ENCODE measurements at places on chromosomes 7 and 10.

- no peaks in the 10 kb centered on the region for H3K36me3 ChIP-seq
- H3K4me1 ChIP-seq: no peaks in the 10 kb centered on the region
- no peaks in the 10 kb centered on the region for H3K27me3 ChIP-seq
- no peak overlapping the region for H3K4me3 ChIP-seq
Observed at GRCh38 chr10:58028597-58029366, 238.9 kb downstream of the IPMK start.

DNA sequence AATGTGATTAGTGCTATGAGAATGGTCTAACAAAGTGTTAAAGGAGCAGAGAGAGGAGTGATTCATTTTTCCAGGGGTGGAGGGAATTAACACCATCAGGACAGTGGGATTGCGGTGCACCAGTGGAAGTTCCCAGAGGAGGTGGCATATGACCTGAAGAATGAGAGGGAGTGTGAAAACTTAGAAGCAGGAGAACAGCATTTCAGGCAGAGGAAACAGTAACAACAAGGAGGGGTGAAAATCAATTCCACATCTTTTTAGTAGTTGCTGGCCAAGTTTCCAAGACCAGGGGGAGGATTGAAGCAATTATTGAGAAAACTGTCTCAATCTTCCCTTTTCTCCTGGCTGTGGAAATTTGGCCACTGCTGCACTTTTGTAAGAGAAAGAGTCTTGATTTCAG, 23.7 kb upstream of the CCDC172 start:
- H3K27ac ChIP-seq: no peak overlapping the region
- H3K4me1 ChIP-seq: no peaks in the 10 kb centered on the region
- no peak overlapping the region for H3K4me3 ChIP-seq
- no peaks in the 10 kb centered on the region for H3K27me3 ChIP-seq
- no peaks in the 10 kb centered on the region for H3K36me3 ChIP-seq
- DNase-seq: no peak

- no peaks in the 10 kb centered on the region for H3K27me3 ChIP-seq
- H3K27ac ChIP-seq: no peak overlapping the region
- DNase-seq: no peak
- no peak overlapping the region for H3K4me3 ChIP-seq
- no peaks in the 10 kb centered on the region for H3K4me1 ChIP-seq
Observed at GRCh38 chr10:126686268-126686667, 15.8 kb upstream of the C10orf90 start.

DNA sequence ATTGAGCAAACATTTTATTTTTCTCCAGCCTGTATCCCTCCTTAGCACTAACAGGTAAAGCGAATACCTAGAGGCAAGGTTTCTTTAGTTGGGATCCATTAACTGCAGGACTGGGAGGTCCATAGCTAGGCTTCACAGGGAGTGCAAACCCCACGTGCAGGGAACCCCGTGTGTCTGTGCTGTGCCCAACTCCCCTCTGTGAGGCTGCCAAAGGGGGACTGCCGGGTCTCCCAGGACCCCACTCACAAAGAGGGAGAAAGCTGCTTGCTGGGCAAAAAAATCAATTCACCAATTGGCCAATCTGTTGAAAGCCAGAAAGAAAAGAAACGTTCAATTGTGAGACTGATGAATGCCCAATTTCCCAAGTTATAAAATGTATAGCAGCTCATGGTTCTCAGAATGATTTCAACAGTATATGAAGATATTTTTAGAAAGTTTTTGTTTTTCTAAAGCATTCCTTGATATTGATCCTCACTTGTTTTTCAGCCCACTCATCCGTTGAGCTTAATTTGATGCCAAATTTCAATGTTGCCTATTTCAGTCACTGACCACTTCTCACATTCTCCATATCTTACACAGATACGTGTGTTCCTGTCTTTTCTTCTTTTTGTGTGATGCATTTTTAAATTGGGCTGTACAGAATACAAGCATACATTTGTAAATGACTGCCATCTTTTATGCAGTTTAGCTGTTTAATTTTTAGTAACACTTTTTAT, 202.7 kb upstream of the PRSS58 start:
- peaks cover 3% of the 10 kb centered on the region for H3K4me1 ChIP-seq
- DNase-seq: no peak
- H3K27me3 ChIP-seq: peaks cover 13% of the 10 kb centered on the region
- no peaks in the 10 kb centered on the region for H3K36me3 ChIP-seq
- no peak overlapping the region for H3K4me3 ChIP-seq

GRCh38 chr10:47099474-47099873, 188.2 kb downstream of the PTPN20 start:
- peaks cover 8% of the 10 kb centered on the region for H3K4me1 ChIP-seq
- DNase-seq: no peak
- H3K36me3 ChIP-seq: no peaks in the 10 kb centered on the region
- no peak overlapping the region for H3K27ac ChIP-seq
- no peaks in the 10 kb centered on the region for H3K27me3 ChIP-seq

DNA sequence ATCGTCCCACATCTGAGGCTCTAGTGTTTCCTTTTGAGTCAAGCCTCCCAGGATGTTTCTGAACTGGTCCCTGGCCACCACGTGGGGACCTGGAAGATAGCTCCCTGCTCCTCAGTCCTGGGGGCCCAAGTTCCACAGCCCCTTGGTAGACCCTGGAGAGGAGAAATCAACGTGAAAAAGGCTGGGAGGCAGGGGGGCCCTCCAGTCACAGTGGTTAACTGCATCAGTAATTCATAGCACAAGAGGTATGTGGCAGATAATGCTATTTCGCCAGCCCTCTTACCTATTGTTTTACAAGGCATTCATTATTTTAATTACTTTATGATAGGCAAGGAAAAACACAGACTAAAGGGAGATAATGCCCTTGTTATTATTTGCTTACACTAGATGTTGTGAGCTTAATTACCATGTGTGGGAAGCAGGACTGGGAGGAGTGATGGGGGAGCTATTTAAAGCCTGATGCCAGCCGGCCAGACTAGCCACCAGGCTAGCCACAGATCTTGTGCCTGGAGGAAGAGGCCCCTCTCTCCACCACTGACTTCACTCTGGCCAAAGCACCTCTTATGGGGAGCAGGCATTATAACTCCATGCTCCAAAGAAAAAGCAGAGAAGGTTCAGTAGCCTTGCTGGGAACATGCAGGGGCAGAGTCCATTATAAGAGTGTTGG, 230.7 kb downstream of the KCNMA1 start:
- H3K27me3 ChIP-seq: no peaks in the 10 kb centered on the region
- no peak overlapping the region for H3K27ac ChIP-seq
- H3K4me3 ChIP-seq: no peak overlapping the region
- no peaks in the 10 kb centered on the region for H3K36me3 ChIP-seq
- H3K4me1 ChIP-seq: peaks cover 21% of the 10 kb centered on the region
- no peak for DNase-seq
